Spinal cord (tissue), 10 donors: ENCODE measurements at places on chromosomes 4 and X. TPM values are rescaled to one million over a fixed set of nuclear protein-coding genes. Genes with fewer than 3 reads are reported as not detected.

The NXF2 gene
- polyA plus RNA-seq: 0.32 TPM

The EIF2S3 gene
- polyA plus RNA-seq: 86.1 TPM

The SMIM43 gene
- polyA plus RNA-seq: 0.48 TPM

The GPAT3 gene
- polyA plus RNA-seq: 3.6 TPM

The CENPU gene
- 22.3 TPM for polyA plus RNA-seq

The PITX2 gene
- 2.6 TPM for polyA plus RNA-seq

The PNCK gene
- polyA plus RNA-seq: 142 TPM

The SHISA3 gene
- 3.4 TPM for polyA plus RNA-seq

The CHRDL1 gene
- polyA plus RNA-seq: 8.8 TPM

The ABLIM2 gene
- polyA plus RNA-seq: 52.9 TPM

The CDS1 gene
- polyA plus RNA-seq: 18.0 TPM

The TLR10 gene
- 2.7 TPM for polyA plus RNA-seq

The ARR3 gene
- polyA plus RNA-seq: 0.45 TPM

The USP51 gene
- polyA plus RNA-seq: 7.0 TPM

The HMGB3 gene
- polyA plus RNA-seq: 147 TPM

The TCEAL5 gene
- polyA plus RNA-seq: 59.0 TPM

The MAGEB10 gene
- not detected for polyA plus RNA-seq

The INTS6L gene
- polyA plus RNA-seq: 25.1 TPM

The SPANXN2 gene
- not detected for polyA plus RNA-seq

The FSTL5 gene
- polyA plus RNA-seq: 35.7 TPM

The PARM1 gene
- 16.0 TPM for polyA plus RNA-seq
